D341Med (cell line): ENCODE measurements at places on chromosomes 5 and 9.

GRCh38 chr5:34826347-34826746 is 12.6 kb upstream of the TTC23L start:
- no peak for DNase-seq

DNA sequence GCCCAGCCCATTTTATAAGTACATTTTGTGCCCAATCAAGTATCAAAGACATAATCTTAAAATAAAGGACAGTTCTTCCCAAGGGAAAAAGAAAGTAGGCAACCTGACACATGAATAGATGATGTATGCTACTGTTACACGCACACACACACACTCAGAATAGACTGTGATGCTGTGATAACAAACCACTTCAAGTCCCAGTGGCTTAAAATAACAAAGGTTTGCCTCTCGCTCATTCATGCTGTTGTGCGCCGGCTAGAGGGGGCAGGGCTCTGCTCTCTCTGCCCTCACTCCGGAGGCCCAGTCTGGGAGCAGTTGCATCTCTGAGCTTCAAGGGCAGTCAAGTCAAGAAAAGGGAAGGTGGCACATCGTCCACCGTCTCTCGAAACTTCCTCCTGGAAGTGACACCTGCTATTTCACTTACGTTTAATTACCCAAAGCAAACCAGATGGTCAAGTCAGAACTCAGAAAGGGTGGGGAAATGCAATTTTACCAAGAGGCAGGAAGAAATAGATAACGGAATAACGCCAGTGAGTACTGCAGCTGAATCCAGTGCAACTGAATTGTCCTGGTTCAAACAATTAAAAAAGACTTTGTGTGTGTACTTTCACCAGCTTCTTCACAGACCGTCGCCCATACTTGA is 43.3 kb downstream of the ANKRD33B start:
- no peak for DNase-seq

DNA sequence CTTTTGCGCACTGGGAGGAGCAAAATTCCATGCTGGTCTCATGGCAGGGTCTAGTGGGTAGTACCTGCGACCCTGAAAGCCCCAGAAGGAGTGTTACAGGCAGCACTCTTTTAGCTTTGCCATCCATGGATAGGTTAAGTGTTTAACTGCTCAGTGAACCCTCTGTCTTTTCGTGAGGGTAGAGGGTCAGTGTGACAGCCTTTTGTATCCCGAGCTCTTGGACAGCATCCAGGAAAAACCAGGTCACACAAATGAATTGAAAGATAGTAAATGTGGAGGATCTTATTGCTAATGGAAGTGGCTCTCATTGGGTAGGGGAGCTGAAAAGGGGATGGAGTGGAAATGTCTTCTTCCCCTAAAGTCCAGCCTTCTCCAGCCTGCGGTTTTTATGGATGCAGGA is 57.8 kb upstream of the CCDC112 start:
- no peak for DNase-seq

- DNase-seq = no peak
Measured at GRCh38 chr9:4801156-4801555, 8.4 kb downstream of the RCL1 start.

DNA sequence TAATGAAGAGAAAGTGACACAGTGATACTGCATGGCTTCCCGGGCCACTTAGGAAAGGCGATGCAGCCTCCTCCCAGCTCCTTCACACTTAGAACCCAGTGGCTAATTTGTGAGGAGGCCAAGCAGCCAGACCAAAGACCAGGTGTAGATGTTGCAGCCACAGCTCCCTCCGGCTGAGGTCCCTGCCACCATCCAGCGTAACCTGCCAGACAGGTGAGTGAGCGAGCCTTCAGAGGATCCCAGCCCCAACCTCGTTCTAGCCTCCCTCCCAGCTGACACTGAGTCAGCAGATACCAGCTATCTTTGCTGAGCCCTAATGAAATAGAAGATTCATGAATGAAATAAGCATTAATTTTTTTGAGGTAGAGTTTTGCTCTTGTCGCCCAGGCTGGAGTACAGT is 59.7 kb downstream of the COL23A1 start:
- DNase-seq = peak; percentile 9

GRCh38 chr5:32311404-32312196 is 1.1 kb downstream of the MTMR12 start:
- DNase-seq = no peak

DNA sequence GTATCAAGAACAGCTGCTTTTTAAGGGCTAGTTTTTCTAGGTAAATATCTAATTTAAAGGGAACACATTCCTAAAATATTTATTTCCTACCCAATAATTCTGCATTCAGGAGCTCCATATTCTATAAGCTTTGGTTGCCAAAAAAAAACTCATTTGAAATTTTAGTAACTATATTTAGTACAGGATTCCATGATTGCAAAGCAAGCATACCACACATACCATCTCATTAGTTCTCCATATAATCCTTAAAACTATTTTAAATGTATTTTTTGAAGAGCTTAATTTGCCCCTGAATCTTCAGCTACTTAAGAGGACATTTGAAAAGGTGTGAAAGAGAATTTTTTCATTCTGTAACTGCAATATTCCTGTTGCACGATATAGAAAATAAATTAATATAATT is 877.0 kb downstream of the NR2F1-AS1 start:
- DNase-seq = no peak

- peak; percentile 55 for DNase-seq
Measured at GRCh38 chr9:112925058-112925641, 34.5 kb upstream of the SLC46A2 start.

DNA sequence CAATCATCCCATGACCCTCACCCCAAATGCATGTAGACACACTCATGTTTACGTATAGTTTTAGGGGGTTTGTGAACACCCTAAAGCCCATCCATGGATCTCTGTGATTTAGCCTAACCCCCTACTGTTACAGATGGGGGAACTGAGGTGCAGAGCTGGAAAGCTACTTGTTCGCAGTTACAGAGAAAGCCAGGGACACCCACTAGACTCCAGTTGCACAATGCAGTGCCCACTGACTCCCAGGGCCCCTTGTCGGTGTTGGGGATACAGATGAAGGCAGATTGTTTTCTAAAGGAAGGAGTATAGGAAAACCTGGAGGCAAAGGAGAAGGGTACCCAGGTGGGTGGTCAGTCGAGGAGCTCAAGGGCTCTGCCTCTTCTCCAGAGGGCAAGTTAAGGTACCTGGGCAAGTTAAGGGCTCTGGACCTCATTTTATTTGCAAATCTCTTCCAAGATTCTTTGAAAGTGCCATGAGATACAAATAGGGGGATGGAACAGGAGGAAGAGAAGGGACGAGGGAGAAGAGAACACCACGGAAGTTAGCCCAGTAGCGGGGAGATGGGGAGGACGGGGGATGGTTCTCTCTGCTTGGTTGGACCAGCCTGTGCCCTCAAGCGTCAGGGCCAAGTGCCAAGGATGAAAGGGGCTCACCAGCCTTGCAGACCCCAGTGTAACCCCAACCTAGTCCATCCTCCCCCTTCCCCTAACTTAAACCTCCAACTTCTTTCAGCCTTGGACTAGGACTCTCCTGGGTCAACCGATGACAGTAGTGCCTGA is 958 bp downstream of the MYOZ3 start:
- no peak for DNase-seq

- no peak for DNase-seq
Measured at GRCh38 chr5:76290321-76290757, 112.7 kb upstream of the IQGAP2 start.

GRCh38 chr9:12846035-12846434 is 71.2 kb downstream of the LURAP1L start:
- no peak for DNase-seq

GRCh38 chr5:108801776-108802175 is 54.1 kb downstream of the FER start:
- DNase-seq = no peak

DNA sequence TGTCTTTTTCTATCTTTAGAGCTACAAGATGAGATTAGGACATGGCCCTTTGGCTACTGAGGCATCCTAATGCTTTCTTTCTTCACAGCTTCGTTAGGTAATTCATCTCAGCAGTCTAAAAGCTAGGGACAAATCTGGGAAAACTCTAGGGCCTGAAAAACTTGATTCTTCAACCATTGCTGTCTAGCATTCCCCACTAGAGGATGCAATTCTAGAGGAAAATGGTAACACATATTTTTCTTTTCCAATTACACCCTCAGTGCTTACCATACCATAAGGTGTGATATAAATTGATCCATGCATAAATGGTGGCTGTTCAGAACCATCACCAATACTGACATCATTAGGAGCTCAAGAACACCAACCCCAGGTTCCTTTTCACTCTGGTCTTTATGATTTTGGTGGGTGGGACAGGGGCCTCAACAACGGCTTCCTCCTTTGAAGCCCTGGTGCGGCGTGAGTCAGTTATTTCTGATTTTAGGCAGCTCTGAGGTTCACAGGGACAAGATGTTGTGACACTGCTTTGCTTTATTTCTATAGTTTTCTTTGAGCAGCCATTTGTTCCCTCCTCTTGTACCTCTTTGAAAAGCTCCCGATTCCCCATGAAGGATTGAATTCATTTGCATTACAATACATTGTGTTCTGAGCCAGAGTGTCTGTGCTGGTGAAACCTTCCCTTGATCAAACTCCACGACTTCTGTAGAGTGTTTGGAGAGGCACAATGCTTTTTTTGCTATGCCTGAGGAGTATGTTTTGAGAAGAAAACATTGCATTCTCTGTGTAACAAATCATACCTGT is 526.0 kb upstream of the TRPC7 start:
- DNase-seq = no peak

DNA sequence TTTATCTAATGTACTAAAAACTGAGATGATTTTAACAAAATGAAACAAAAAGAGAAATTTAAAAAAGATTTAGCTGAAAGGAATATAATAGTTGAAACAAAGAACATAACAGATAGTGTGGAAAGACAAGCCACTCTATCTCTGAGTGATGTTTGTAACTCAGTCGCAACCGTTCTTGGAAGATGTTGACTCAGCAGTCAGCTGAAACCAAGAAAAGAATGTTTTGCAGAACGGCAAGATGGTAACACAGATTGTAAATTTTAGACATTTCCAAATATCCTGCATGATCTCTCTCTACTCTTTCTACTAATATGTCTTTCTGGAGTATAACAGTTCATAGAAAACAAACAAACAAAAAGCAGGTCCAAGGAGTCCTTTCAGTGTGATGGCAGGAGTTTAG is 746.1 kb upstream of the CDH6 start:
- DNase-seq = no peak

- DNase-seq = peak; percentile 53
Measured at GRCh38 chr9:131733541-131734061, 6.3 kb downstream of the RAPGEF1 start.

DNA sequence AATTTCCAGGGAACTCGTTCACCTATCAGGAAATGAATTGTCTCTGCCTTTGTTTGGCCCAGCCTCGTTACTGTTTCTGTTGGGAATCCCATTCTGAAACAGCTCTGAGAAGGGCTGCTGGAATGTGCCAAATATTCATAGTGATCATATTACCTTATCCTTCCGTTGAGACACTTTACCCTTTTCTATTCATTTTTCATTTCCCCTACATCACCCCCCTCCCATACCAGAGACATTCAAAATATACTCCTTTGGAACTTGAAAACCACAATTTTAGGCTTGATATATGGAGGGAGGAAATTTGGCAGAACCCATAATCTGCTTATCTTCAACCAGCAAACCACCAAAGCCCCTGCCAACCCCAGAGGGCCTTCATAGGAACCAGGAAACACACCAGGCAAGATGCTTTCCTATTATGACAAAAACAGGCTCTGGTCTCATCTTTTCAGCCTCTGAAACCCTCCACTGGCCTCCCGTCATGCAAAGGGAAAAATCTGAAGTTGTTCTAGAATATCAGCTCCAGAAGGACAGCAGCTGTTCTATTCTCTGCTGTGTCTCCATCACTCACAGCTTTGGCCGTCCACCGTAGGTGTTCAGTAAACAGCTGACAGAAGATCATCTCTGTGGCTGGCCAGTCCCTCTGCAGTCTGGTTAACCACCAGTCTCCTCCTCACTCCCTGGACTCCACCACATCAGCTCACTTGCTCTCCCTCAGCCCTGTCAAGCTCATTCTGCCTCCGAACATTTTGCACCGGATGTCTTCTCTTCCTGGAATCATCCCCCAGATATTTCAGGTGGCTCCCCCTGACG is 217.2 kb upstream of the WWC1 start:
- no peak for DNase-seq

- no peak for DNase-seq
Measured at GRCh38 chr5:53089481-53089991, 20.0 kb downstream of the MOCS2 start.

DNA sequence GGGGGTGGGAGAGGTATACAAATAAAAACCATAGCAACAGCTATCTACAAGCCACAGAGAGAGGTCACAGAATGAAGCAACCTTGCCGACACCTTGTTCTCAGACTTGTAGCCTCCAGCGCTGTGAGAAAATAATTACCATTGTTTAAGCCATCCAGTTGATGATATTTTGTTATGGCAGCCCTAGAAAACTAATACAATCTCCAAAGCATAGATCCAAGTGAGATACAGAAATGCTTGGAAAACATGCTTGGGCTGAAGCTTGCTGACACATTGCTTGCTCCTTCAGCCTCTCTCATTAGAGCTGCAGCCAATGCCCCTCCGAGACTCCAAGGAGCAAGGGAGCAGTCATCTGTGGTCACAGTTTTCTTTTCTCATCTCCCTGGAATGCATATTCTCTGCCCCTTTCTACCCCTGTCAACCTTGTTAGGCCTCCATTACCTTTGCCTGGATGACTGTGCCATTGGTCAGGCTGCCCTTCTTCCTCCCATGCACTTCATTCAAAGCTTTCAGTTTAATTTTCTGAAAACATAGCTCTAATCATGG is 401.4 kb upstream of the KLF4 start:
- DNase-seq = no peak

DNA sequence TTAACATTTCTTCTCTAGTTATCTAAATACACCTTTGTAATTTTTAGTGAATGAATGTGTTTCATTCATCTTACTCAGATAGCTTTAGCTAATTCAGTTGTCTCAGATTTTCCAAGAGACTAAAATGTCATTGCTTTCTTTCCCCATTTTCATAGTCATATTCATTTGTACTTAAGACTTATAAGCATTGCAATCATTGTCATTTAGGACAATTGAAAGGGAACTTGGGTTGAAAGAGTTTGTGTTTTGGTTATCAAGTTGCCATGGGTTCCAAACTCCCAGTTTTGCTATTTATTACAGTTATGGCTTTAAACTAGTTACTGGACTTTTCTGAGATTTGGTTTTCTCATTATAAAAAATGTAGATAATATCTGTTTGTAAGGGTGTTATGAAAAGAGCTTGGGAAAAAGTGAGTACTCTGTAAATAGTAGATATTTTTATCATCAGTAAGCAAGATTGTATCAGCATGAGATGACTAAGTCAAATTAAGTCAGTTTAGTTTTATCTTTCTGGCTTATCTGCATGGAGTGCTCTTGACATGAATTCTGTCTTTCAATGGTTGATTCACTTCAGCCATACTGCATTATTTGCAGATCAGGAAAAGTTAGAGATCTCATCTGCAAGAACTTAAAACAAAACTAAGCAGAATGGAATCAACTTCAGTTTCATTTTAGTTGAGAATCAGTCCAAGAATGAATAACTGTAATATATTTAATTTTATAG is 107.5 kb downstream of the PBX3 start:
- DNase-seq = no peak

GRCh38 chr9:133564451-133565116 is 30.1 kb downstream of the ADAMTSL2 start:
- DNase-seq = no peak

- DNase-seq = no peak
Measured at GRCh38 chr5:114412510-114413171, 50.8 kb downstream of the KCNN2 start.

- no peak for DNase-seq
Measured at GRCh38 chr5:79048437-79048836, 21.0 kb downstream of the DMGDH start.

- DNase-seq = no peak
Measured at GRCh38 chr5:180153099-180153498, 55.9 kb downstream of the RASGEF1C start.
